ENCODE measurements at places on chromosomes 2 and 18.

GRCh38 chr18:49582579-49582978, 20.7 kb downstream of the LIPG start:
- no peak for DNase-seq

DNA sequence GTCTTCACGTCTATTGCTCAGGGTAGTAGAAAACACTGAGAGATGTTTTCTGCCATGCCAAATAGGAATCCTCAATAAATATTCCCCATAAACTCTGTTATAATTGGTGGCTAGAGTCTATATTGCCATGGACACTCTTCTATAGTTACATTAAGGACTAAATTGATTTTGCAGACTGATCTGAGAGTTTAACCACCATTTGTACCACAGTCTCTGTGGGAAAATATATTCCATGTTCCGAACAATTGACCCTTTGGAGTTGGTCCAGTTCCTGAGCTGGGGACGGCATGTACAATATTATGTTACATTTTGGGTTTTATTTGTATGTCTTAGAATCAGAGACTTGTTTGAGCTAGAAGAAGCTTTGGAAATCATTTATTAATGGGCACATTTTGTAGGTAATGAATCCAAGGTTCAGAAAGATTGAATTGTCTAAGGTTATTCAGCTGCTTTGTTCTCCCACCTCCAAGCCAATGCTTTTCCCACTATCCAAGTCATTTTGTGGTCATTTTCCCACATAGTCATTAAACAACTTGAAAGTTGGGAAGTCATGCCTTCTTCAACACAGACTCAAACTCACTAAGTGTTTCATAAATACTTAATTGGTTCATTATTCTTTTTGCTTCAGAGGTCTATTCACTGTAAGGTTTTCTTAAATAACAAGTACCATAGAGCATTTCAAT, 5.1 kb upstream of the PPP1CB start:
- no peak for DNase-seq

GRCh38 chr2:38947241-38948239, 57.9 kb downstream of the ARHGEF33 start:
- DNase-seq = peak; percentile 53

DNA sequence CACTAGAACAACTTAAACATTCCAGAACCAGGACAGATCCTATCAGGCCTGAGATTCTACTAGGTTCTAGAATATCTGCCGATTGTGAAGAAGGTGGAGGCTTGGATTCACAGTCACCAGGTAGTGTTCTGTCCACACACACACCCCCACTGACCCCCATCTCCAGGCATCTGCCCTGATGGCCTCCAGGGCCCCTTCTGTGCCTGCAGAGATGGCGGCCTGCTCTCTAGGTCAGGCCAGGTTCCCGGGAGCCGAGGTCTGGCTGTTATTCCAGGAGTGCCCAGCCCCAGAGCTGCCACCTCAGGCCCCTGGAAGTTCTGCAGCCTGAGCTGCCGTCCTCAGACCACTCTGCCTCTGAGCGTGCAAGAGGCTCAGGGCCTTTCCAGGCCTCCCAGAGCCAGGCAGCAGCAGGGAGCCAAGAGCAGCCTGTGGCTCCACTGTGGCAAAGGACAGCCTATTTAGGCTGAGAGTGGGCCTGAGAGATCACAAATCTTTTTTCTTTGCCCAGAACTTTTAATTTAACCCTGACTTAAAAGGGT, 96.2 kb upstream of the ASAP2 start:
- DNase-seq = no peak

DNA sequence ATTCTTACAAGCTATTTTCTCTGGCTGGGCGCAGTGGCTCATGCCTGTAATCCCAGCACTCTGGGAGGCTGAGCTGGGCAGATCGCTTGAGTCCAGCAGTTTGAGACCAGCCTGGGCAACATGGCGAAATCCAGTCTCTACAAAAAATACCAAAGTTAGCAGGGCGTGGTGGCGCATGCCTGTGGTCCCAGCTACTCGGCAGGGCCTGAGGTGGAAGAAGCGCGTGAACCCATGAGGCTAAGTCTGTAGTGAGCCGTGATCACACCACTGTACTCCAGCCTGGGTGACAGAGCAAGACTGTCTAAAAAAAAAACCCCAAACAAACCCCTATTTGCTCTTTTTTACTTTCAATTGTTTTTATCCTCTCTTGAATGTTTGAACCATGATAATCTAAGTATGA, 37.0 kb downstream of the PPP4R1 start:
- DNase-seq = no peak

Data from left colon (tissue), 2 donors.